ENCODE measurements at places on chromosomes 5 and 9.

GRCh38 chr9:27888661-27889295 lies 315.5 kb upstream of the C9orf72 start:
- DNase-seq: peak; percentile 42

DNA sequence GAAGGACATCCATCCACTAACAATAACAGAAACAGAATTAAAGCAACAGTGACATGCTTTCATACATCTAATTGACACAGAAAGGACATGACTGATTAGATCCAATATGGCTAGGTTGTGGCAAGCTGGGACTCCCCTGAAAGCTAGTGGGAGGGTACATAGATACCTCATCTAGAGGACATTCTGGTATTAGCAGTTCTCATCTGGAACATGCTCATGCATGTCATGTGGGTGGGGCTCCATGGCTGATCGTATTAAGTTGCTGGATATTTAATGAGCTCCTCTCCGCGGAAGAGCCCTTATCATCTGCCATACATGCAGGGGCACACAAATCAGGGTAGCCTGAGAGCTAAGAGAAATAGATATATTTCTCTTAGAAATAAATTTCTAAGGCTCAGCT lies 358.9 kb downstream of the ICE1 start:
- DNase-seq: no peak

GRCh38 chr9:113376634-113377567 lies at the start of gene HDHD3:
TSS of gene HDHD3 (minus strand) at chr9:113376986. CDS start at chr9:113374354, 2,632 bp downstream.
- peak; percentile 79 for DNase-seq

DNA sequence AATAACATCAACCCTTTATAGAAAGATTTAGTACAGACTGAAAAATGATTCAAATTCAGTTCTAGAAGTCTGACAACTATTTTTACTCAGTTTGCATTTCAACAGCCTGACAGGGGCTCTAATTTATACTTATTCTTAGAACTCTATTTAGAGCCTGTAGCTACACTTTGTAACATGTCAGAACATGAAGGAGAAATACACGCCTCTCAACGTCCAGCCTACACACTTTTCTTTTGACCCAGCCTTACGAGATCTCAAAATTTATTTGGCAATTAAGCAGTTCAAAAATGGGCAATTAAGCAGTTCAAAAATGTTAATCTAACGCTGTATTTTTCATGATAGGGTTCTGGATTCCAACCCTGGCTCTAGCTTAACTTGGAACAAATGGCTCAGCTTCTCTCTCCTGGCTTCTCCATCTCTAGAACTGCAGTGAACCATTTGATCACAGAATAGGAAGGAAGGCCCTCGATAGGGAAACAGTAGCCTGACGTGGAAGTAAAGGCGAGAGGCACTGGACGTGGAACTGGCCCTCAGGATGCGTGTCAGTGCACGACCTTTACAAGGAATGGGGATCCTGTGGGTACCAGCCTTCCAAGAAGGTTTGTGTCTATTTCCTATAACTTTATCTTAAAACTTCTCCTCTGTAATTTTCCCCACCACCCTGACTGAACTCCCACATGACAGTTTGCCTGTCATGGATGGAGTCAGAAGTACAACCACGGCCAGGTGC lies 66.4 kb downstream of the PRRT1B start:
- DNase-seq: no peak

- no peak for DNase-seq
Measured at GRCh38 chr5:143119881-143120341, 283.6 kb downstream of the NR3C1 start.

GRCh38 chr5:159001247-159001646 lies 98.5 kb downstream of the EBF1 start:
- no peak for DNase-seq

DNA sequence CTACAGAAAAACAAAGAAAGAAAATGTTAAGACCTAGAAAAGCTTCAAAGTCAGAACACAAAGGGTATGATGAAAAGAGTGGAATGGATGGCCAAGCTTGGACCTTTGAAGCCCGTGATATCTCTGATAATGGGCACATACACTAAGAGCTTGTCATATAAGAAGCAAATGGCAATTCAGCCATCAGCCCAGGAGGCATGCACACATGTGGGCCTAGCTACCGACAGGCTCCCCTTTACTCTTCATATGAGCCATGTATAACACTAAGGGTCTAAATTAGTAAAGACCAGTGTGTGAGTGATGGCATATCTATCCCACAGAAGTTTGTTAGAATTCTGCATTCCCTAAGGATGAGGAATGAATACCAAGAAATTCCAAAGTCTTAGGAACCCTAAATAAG lies 20.1 kb downstream of the GRHPR start:
- no peak for DNase-seq

GRCh38 chr9:114287001-114287762 lies 35.7 kb upstream of the ORM1 start:
- no peak for DNase-seq

- no peak for DNase-seq
Measured at GRCh38 chr5:179151286-179152118, 91.3 kb downstream of the ZNF354C start.

DNA sequence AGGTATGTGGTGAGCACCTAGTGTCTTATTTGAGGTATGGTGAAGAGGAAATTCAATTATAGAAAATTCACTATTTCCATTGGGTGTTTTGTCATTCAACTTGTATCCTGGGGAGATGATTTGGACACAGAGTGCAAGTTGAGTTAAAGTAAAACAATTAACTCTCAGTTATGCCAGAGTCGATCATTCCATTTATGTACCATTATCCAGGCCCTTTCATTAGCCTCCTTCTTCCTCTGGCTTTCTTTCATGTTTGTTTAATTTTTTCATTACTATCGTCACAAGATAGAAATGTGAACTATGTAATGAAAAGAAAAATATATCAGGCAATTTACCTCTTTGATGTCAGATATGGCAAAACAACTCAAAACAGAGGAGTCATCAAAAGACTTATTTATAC lies 1347.2 kb upstream of the NUDT12 start:
- no peak for DNase-seq

DNA sequence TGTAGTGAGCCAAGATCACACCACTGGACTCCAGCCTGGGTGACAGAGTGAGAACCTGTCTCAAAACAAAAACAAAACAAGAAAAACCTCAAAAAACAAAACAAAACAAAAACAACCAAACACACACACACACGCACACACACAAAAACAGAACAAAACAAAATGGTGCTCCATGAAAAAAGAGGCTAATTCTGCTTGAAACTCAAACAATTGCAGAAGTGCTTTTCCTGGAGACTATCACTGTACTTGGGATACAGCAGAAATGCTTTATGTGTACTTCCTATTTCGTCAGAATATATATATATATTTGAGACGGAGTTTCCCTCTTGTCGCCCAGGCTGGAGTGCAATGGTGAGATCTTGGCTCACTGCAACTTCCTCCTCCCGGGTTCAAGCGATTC lies 49.9 kb upstream of the HSPA9 start:
- DNase-seq: no peak

- no peak for DNase-seq
Measured at GRCh38 chr5:73234204-73234555, 61.2 kb downstream of the TMEM174 start.
